ENCODE measurements at places on chromosomes 2 and 18.

DNA sequence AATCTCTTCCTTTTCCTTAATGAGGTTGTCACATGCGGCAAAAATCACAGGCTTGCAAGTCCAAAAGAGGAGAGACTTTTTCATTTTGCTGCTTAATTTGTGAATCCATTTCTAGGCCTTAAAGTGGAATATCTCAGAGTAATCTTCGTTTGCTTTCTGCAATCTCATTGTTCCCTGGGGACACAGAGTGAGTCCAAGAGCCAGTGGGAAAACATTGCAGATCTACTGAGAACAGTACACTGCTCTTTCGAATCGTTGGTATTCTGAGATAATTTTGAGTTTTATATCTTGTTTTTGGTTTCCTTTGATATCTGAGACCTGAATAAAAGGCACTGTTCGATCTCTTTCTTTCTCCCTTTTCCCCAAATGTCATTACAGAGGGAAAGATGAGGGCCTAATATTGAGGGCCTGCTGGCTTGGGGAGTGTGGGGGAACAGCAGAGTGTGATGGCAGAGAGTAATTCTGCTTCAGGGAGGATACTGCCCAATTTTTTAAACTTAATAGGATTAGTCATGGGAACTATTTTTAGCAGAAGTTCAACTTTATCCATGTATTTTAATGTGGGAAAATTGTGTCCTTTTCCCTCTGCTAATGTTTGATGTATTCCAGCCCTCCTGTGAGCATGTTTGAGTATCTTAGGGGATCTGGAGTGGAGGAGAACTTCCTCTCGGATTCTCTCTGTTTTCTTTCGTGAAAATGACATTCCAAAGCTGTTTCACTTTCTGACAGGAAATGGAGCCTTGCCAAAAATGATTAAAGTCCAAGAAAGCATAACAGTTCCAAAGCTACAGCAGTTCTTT, 418.2 kb upstream of the ZEB2 start:
- no peak for DNase-seq

- no peak for DNase-seq
These were observed 13.7 kb downstream of the IGFBP5 start for GRCh38 chr2:216681683-216682082.

DNA sequence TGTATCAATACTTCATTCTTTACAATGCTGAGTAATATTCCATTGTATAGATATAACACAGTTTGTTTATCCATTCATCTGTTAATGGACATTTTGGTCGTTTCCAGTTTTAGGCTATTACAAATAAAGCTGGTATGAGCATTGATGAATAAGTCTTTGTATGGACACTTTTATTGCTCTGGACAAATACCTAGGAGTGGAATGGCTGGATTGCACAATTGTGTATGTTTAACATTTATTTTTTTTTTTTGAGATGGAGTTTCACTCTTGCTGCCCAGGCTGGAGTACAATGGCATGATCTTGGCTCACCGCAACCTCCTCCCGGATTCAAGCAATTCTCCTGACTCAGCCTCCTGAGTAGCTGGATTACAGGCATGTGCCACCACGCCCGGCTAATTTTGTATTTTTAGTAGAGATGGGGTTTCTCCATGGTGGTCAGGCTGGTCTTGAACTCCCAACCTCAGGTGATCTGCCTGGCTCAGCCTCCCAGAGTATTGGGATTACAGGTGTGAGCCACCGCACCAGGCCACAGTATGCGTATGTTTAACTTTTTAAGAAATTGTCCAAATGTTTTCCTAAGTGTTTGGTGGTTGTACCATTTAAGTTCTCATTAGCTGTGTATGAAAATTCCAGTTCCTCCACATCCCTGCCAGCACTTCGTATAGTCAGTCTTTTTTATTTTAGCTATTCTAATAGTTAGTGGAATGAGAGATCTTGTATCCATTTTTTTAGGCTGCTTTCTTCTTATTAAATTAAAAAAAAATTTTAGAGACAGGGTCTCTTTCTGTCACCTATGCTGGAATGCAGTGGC, 194.9 kb upstream of the HAAO start:
- no peak for DNase-seq

DNA sequence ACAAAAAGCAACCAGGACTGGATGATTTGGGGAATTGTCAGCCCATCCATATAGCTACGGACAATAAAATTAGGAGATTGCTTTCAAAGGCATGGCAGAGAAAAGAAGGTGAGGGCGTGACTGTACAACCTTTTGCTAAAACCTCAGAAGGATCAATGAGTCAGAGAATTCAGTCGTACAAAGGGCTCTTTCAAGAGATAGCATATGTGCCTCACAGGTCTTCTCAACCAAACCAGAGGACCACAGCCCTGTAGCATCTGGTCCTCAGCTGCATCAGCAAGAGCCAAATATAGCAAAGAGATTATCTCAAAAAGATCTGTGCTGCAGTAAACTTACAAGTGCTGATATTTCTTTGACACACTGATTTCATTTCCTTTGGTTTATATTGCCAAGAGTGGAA, 149.9 kb upstream of the RAB6C start:
- no peak for DNase-seq

DNA sequence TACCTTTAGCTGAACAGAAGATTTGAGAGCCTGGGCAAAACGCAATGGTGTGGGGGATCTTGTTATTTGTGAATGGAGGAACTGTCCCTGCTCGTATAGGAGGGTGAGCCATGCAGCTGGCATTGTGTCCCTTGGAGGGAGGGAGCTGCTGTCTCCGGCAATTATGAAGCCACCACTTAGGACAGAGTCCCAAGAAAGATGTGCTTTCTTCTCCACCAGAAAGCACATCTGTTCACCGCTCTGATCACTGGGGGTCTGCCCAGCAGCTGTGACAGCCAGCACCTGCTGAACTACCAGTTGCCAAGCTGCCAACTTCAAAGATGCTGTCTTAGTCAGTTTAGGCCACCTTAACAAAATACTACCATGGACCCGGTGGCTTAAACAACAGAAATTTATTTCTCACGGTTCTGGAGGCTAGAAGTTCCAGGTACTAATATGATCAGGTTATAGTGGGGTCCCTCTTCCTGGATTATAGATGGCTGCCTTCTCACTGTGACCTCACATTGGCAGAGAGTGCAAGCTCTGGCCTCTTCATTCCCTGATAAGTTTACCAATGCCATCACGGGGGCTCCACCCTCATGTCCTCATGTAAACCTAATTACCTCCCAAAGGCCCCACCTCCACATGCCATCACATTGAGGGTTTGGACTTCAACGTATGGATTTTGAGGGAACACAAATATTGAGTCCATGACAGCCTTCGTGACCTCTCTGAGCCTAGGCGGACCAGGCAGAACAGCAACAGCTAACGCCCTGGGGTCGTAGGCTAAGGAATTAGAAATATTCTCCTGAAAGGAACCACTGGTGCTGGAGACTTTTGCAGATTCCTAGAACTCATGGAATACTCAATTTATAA, 148.3 kb downstream of the RHBDD1 start:
- no peak for DNase-seq

GRCh38 chr2:24909555-24910177, 10.4 kb downstream of the ADCY3 start:
- no peak for DNase-seq

DNA sequence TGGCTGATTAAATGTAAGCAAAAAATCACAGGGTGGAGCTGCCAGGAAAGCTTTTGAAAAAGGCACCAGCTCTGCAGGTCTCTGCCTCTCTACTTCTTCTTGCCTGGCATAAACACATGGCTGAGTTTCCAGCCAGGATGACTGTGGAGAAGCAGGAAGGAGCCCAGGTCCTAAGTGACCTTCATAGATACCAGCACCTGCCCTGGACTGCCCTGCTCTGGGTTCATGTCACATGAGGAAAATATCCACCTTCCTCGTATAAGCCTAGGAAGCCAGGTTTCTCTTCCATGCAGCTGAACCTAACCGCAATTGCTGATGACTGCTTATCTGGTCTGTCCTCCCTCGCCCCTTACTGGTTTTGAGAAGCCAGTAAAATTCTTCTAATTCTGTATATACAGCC, 47.8 kb upstream of the CREB1 start:
- no peak for DNase-seq

- DNase-seq = no peak
These were observed 96.8 kb downstream of the GLI2 start for GRCh38 chr2:120832296-120833070.

DNA sequence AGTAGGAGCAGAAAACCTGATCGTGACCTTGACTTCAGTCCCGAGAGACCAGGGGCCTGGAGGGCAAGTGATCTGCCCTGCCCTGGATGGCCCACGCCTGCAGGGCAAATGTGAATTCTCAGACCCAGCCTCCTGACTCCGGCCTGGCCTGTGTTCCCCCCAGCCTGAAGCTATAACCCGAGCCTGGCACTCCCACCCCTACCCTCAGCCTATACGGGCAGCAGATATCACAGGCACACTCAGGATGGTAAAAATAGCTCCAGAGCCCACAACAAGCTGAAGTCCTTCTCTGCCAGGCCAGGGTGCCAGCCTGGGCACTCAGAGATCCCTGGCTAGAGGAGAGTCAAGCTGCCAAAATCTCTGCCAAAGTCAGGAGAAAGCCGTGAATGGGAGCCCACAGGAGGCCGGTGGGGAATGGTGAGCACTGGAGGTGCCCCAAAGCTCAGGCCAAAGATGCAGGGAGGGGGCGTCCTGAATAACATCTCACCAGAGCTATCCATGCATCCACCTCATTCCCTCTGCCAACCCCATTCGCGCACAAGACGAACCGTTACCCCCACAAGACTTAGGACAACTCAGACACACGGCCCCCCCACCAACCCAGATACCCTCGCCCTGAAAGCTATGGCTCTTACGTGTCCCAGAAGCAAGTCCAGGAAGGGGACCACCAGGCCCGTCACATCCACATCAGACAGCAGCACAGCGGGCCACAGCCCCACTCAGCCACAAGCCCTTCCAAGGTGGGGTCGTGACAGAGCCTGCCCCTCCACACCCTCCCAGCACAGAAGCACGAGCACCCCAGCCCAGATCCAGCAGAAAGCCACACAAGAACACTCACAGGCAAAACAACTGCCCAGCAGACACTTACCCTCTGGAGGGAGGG, 144.9 kb downstream of the TNS1 start:
- no peak for DNase-seq

GRCh38 chr18:61597316-61597715, 264.1 kb downstream of the CDH20 start:
- DNase-seq = no peak

- DNase-seq = no peak
These were observed 160.4 kb downstream of the KLHL29 start for GRCh38 chr2:23545396-23545795.

DNA sequence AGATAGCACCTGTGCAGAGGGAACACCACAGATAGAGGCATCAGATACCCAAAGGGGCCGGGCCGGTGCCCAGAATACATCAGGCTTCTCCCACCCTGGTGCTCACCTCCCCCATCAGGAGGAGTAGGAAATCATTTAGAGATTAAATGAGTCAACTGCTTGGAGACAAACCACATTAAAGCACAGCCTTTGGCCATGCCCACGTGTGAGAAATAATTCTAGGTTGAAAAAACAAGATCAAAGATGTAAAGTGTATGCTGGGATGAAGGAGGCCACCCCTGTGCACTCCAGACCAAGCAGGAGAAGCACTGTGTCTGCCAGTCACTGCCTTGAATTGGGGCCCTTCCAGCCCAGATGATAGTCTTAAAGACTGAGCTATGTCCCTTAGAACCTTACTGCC, 152.8 kb upstream of the ACAA2 start:
- DNase-seq = no peak

DNA sequence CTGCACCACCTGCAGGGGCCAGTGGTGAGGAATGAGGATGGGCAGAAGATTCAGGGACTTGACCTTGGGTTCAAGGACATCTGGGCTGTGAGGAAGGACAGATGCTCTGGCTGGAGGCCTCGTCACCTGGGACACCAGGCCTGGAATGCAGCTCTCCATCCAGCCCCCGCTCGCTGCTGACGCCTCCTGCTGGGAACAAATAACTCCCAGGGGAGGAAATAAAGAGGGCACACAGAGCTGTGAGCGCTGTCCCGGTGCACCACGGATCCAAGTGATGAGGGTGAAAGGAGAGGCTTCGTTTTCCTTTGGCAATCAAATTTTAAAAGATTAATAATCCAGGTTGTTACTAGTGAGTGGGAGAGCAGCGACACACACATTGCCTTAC, 368.0 kb upstream of the MYT1L start:
- no peak for DNase-seq

DNA sequence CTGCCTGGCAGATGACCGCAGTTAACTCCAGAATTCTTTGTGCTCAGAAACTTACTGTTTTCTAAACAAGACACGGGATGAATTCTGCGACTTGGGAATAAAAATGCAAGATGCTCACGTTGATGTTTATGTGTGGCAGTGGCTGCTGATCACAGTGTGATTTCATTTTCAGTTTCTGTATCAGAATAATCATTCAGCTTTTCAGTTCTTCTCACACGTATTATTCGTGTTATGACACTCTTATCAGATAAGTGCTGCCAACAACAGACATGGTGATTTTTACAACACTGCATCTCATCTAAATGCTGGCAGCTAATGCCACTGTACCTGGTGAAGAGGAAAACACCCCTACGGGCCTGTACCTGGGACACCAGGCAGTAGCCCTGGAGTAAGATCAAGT, 272.9 kb upstream of the REV1 start:
- no peak for DNase-seq

- DNase-seq = no peak
These were observed 84.1 kb downstream of the LDLRAD4 start for GRCh38 chr18:13302457-13303225.

- DNase-seq = no peak
These were observed 54.8 kb downstream of the DNMT3A start for GRCh38 chr2:25286723-25287483.

- DNase-seq = no peak
These were observed 977.1 kb upstream of the SOX11 start for GRCh38 chr2:4715065-4715464.

DNA sequence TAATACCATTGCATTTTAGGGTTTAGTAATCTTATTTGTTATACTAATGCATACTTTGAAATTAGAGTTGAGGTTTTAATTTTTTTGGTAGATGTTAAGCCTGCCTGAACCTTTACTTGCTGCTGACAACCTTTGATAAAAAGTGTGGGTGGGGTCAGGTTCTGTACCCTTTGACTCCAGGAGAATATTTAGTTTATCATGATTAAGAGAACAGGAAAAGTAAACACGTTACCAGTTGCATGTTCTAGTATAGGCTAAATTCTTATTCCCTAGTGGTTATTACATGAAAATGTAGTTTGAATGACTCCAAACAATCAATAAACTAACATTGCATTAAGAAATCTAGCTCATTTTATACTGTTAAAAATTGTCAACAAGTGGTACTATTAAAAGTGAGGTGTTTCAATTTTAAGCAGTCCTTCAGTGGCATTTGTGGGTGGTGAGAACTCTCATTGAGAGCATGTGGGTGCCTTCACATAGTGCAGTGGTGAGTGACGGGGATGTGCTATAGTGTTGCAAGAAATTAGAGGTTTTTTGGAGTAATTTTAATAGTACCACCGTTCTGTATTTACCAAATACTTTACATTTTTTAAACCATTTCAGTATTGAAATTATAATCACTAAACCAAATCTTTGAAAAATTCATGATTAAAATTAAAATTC, 29.9 kb downstream of the PHLPP1 start:
- DNase-seq = no peak

- DNase-seq = no peak
These were observed 30.9 kb downstream of the FAM171B start for GRCh38 chr2:186724736-186725135.

- DNase-seq = no peak
These were observed 403.3 kb upstream of the NETO1 start for GRCh38 chr18:73270920-73271634.

- no peak for DNase-seq
These were observed 63.4 kb downstream of the EMX1 start for GRCh38 chr2:72980535-72981217.

GRCh38 chr18:78245451-78245850, 734.2 kb upstream of the SALL3 start:
- no peak for DNase-seq
